D341Med (cell line): ENCODE measurements at places on chromosomes 3 and 15.

- DNase-seq = no peak
Measured at GRCh38 chr3:278300-279064, 81.9 kb downstream of the CHL1 start.

GRCh38 chr3:23916152-23916885, 471 bp downstream of the NKIRAS1 start:
- DNase-seq = no peak

DNA sequence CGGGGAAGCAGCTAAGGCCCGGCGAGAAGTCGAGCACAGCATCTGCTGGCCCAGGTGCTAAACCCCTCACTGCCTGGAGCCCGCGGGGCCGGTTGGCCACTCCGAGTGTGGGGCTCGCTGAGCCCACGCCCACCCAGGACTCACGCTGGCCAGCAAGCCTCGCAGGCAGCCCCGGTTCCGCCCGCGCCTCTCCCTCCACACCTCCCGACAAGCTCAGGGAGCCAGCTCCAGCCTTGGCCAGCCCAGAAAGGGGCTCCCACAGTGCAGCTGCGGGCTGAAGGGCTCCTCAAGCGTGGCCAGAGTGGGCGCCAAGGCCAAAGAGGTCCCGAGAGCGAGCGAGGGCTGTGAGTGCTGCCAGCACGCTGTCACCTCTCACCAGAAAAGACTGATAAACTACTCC, 8.9 kb upstream of the GABRB3 start:
- no peak for DNase-seq

GRCh38 chr3:127691974-127692373, 19.2 kb downstream of the ABTB1 start:
- no peak for DNase-seq

DNA sequence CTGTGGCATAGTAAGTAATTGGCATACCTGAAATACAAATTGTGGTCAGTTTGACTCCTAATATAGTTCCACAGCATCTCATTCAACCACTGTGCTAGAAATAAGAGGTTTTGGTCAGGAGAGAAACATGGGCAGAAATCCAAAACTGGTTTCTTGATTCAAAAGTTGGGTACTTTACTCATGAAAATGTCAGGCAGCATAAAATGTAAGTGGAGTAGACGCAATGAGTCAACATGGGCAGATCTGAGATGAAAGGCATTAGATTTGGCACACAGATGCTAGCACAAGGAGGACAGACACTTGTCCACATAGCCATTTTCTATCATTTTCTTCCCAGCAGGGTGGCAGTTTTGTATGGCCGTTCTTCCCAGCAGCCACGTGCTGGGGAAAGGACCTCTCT, 255.8 kb upstream of the CDIN1 start:
- DNase-seq = no peak

DNA sequence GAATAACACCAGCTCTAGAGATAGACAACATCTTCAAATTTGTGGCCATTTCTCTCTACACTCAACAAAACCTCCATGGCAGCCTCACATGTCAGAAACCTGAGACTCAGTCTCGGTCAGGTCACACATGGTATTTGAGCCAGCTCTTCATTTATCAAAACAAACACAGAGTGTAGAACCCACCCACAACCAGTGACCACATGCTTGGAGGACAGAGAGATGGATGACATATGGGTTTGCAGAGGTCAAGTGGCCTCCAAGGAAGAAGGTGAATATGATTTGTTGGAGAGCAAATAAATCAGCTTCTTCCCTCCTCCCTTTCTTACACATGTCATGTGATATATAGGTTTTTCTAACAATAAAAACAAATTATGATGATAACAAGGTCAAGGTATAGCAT, 278.1 kb upstream of the LRTM1 start:
- DNase-seq = no peak

DNA sequence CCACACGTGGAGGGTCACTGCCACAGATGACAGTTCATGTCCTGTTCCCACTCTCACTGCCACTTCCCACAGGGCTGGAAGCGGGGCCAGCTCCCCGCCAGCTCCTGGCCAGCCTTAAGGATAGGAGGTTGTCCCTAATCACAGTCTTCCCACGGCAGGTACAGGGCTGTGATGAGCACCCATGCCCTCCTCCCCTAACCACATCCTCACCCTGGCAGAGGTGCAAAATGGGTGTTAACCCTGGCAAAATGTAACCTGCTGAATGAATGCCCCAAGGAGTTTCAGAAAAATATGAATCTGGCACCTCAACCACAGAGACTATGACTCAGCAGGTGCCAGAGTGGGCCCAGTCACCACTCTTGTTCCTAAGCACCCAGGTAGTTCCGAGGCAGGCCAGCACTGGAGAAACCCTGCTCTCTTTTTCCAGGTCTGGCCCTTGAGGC, 185.1 kb upstream of the TPM1 start:
- no peak for DNase-seq

DNA sequence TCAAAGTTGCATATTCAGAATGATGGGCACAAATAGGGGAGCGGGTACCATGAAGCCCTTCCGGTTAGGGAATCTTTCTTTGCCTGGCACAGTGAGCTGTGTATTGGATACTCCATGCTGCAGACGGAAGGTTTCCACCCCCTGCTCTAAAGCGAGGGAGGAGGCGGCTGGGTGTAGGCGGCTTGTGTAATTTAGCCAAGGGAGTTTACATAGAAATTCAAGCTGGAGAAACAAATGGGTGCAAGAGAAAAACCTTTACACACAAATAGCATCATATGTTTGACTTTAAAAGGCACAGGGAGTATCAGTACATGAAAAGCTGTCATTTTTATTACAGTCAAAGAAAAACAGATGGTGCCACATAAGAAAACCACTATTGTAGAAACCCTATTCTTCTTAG, 59.3 kb upstream of the ADCY5 start:
- no peak for DNase-seq

DNA sequence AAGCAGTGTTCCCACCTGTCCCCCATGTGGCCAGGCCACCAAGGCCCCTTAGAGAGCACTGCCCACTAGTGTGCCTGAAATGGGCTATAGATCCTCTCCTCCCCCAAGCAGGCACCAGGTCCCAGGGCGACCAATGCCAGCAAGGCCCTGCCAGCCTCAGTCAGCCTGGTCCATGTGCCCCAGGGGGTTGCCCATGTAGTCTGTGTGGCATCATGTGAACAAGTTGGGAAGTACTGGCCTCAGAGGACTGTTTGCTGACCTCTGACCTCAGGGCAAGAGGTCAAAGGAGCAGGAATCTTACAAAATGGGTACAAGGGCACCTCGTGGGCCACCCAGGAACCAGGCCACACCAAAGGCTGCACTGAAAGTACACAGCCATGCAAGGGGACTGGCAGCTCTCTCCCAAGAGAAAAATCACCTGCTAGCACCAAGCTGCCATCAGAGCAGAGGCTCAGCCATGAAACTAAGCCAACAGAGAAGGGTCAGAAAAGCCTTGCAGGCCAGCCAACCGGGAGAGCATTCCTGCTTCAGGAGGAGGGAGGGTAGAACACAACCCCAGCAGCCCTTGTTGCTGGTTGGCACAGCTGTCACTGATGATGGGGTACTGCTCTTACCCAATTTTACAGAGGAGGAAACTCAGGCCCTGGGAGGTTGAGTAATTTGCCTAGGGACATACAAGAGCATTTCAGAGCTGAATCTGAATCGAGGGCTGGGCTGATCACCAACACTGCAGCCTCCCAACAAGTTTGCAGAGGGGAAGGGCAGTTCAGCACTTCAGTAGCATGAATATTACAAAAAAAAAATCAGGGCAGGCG, 5.2 kb upstream of the FURIN start:
- DNase-seq = no peak

- DNase-seq = no peak
Measured at GRCh38 chr15:82828075-82828474, 18.6 kb downstream of the WHAMM start.
